Activated CD8-positive, alpha-beta memory T cell treated with anti-CD3 and anti-CD28 coated beads, Interleukin-2, amount 10 ng/mL, durations not matched to agents 7 days and 5 days (primary cell): ENCODE measurements at places on chromosomes 6 and 20. TPM values are rescaled to one million over a fixed set of nuclear protein-coding genes. Genes with fewer than 3 reads are reported as not detected.

DNA sequence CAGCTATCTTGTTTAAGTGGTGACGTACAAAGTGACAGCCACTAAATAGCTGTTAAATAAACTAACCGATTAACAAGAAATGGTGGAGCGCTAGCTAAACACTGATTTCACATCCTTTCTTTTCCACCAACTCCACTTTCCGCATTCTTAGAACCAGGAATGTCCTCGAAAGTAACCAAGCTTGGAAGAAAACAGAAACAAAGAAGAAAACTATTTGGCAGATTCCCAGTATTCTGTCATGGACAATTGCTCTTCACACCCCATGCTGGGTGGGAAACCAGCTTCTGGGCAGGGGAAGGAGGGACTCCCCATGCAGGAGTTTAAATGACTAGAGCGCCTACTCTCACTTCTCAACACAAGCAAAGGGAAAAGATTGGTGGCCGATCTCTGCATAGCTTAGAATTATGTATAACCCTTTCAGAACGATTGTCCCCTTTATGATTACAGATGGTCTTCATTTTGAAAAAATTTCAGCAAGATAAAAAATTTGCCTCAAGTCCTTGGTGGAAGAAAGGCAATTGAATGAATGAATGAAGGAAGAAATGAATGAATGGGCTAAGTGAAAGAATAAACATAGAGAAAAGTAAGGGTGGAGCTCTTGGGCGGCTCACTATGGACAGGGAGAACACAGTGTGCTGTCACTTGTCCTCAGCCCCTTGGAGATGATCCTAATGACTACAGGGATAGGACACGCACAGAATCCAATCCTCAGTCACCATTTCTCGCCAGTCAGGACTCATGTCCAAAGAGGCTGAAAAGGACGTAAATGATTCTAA, 148.7 kb upstream of the NEDD9 start:
- no peak for DNase-seq

- peak; percentile 65 for DNase-seq
Measured at GRCh38 chr20:25750765-25751696, 54.4 kb upstream of the ZNF337 start.

GRCh38 chr20:59153355-59153681, 10.3 kb upstream of the ZNF831 start:
- peak; percentile 36 for DNase-seq

DNA sequence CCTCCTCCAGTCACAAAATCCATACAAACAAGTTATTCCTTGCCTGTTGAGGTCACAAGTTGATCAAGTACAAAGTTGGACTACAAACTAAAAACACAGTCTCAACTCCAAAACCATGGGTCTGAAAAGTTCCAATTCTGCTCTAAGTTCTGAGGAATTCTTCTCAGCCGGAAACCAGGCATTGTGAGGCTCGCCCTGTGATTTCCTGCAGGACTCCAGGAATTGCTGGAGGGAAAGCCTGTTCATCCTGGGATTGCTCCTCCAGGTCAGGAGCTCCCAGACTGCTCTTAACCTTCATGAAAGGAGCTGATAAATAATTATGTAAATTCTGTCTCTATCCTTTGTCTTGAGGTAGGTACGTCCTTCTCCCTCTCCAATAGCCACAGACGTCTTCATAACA, 8.5 kb downstream of the TRAM2 start:
- DNase-seq: no peak

- no peak for DNase-seq
Measured at GRCh38 chr6:85347812-85348211, 102.1 kb upstream of the NT5E start.

DNA sequence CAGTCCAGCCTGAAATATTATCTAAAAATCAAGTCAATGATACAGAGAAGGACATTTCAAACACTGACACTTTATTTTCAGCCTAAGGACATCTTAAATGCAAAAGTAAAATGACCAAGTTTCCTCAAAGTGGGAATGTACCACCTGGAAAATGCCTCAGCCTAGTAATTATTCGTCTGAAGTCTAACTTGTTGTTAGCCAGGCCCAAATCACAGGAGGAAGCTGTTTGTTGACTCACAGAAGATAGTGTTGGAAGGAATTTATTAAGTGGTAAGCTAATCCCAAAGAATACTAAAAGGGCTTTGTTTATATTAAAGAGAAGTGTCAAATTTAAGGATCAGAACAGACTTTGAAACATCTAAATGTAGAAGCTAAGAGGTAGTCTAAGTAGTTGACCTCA, 2.5 kb downstream of the PDE7B start:
- DNase-seq: no peak

GRCh38 chr6:24205020-24205492, 79.0 kb downstream of the NRSN1 start:
- DNase-seq: no peak

- DNase-seq: peak; percentile 55
Measured at GRCh38 chr6:170089963-170090362, 200.9 kb downstream of the DLL1 start.

- DNase-seq: no peak
Measured at GRCh38 chr6:164099269-164099865, 684.8 kb downstream of the QKI start.

Gene GABRR1
- not detected for total RNA-seq

Gene GHRH
- total RNA-seq: not detected

- no peak for DNase-seq
Measured at GRCh38 chr20:50260479-50261221, 70.0 kb downstream of the CEBPB start.

Gene LINC00237
- 0.35 TPM for total RNA-seq

GRCh38 chr20:60057123-60057865, 99.1 kb downstream of the CDH26 start:
- DNase-seq: peak; percentile 77

DNA sequence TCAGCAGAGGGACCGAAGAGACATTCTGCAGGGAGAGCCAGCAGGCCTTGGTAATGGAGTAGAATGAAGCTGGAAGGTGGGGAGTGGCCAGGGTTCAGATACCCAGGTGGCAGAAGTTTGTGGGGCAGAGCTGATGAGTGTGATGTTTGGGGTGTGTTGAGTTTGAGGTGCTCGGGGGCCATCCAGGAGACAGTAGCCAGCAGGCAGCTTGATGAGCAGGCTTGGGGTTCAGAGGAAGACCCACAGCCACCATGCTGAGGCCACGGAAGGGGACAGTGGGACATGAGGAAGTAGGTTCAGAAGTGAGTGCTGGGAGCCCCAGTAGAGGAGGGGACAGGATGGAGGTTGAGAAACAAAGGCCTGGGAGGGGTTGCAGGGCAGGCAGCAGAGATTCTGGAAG, 11.1 kb upstream of the FOXS1 start:
- no peak for DNase-seq

GRCh38 chr6:119521251-119521650, 171.7 kb upstream of the MAN1A1 start:
- DNase-seq: no peak

Gene TENT5A
- total RNA-seq: 1.5 TPM

- no peak for DNase-seq
Measured at GRCh38 chr6:3281631-3282475, 23.1 kb downstream of the PSMG4 start.

- no peak for DNase-seq
Measured at GRCh38 chr20:46610145-46610544, 41.1 kb downstream of the SLC13A3 start.

Gene PCIF1
- total RNA-seq: 41.6 TPM

DNA sequence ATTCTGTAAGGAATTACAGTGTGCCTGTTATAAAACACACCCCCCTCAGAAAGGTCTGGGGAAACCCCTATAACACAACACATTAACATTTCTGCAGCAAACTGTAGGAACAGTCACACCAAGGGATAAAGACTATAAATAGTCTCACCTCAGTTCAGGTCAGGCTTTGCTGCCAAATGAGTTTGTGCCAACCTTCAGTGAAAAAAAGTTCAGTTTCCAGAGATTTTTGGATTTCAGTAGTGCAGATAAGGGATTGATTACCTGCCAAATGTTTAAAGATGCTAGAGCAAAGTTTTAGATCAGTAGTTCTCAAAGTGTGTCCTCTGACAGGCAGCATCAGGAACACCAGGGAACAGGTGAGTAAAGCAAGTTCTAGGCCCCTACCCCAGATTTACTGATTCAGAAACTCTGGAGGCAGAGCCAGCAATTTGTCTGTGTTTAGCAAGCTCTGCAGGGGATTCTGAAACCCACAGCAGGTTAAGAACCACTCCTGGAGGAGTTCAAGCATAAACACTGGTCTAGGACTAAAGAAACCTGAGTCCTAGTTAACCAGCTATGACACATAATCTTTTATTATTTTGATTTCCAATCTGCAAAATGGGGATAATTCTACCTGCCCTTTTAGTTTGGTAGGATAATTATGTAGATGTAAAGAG, 111.0 kb downstream of the RCAN2 start:
- DNase-seq: no peak

Gene EYS
- not detected for total RNA-seq

DNA sequence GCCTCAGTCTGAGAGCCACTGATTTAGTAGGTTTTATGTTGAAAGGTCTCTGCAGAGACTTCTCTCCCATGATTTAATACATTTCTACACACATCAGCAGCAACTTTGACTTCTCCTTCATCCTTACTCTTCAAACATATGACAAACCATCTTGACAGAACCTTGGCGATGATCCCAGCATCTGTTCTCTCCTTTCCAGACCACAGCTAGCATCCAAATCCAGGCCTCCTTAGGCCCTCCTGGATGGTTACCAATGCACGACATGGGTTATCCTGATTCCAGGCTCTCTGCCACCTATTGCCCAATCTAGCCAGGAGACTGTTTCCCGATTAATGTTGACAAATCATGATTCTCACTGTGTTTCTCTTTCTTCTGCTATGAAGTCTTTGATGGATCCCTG, 16.8 kb downstream of the LAMA4 start:
- DNase-seq: no peak

- DNase-seq: no peak
Measured at GRCh38 chr6:85278466-85279035, 171.3 kb upstream of the NT5E start.

DNA sequence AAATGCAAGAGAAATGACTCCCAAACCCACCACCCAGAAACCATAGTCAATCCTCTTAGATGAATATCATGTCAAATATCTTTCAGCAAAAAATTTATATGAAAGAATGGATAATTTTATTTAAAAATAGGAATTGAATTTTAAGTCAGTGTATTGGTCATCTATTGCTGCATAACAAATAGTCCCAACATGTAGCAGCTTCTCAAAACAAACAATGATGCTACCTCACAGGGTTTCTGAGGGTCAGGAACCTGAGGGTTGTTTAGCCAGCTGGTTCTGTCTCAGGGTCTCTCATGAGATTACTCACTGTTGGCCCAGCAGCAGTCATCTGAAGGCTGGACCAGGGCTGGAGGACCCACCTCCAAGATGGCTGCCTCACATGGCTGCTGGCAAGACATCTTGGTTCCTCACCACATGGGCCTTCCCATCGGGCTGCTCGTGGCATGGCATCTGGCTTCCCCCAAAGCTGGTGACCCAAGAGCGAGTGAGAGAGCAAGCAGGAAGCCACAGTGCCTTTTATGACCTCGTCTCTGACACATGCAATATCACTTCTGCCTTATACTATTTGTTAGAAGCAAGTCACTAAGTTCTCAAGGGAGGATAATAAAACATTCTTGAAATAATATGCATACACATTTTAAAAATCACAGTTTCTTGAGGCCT, 36.3 kb downstream of the BANF2 start:
- DNase-seq: no peak
